ENCODE measurements at places on chromosomes 5 and 9. TPM values are rescaled to one million over a fixed set of nuclear protein-coding genes. Genes with fewer than 3 reads are reported as not detected.

Gene AGXT2
- not detected for total RNA-seq

DNA sequence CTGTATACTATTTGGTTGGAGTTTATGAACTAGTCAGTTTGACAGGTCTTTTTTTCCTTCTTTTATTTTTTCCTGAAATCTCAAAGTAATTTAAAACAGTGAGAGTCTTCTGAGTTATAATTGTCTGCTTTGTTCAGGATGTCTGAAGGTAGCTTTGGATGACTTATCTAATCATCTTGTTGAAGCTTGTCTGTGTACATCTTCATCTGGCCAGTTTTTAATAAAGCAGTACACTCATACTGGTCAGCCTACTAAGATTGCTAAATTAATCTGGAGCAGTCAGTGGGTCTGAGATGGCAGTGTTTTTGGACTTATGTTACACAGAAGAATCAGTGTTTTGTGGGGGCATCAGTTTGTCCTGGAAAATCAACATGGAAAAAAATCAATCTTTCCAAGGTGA is 482.4 kb downstream of the CDH10 start:
- DNase-seq = no peak

DNA sequence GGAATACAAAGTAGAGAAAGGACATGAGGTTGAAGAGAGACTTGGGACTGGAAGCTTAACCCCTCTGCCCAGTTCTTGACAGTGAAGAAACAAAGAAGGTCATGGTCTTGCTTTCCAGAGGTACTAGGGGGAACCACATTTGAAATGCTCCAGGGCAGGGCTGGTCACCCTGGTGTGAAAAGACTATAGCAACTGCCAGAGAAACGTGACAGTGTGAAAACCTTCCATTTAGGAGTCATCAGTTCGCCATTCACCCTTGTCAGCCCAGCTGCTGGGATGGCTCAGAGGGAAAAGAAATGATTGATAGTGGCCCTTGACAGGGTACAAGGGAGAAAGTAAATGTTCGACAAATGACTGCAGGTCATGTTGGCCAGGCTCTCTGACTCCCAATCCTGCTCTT is 56.7 kb downstream of the MAT2B start:
- DNase-seq = no peak

DNA sequence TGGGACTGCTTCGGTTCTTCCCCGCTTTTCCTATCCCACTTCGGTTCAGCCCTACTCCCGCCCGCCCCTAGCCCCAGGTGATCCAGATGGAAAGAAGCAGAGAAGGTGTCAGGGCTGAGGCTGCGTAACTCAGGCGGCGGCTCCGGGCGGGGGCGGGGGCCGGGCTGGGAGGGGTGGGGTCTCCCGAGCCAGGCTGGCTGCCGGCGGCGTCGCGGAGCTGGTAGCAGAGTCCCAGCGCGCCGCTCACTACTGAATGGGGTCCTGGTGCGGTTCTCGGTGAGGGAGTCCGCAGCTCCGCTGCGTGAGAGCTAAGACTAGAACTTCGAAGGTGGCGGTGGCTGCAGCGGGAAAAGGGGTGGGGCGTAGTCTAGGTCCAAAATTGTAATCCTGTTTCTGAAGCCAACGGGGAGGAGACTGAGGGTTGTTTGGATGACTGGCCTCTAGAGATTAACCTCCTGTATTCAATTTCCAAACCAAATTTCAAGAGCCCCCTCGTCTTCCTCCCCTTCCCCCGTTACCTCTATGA is 1.4 kb downstream of the PRR16 start:
- no peak for DNase-seq

DNA sequence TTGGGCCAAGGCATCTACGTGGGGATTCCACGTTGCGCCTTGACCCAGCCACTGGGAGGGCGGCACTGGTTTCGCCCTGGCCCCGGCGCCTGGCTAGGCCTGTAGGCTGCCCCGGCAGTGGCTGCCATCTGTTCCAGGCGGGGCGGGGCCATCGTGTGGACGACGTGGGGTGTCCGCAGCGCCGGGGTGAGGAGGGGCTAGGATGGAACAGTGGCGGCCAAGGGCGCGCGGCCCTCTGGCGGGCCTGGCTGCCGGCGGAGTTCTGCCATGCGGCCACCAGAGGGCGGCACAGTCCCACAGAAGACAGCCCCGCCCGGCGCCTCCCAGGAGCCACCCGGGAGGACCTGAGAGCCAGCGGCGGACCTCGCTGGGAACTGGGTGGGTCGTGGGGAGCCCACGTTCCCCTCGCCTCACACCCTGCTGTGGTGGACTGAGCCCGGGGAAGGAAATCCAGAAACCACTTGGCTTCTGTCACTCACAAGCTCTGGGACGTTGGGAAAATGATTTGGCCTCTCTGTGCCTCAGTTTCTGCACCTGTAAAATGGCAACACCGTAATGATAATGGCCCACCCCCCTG is 22.6 kb upstream of the RAPGEF1 start:
- peak; percentile 75 for DNase-seq

All from HT-29 (cell line).